GM13977 (cell line): ENCODE measurements at places on chromosomes 1 and 21.

GRCh38 chr1:213162338-213162737 lies 111.3 kb downstream of the RPS6KC1 start:
- DNase-seq = no peak

GRCh38 chr1:95043141-95043980 lies 29.4 kb downstream of the ALG14 start:
- DNase-seq = peak; percentile 76

GRCh38 chr1:110547017-110547416 lies 28.0 kb upstream of the KCNA10 start:
- no peak for DNase-seq

DNA sequence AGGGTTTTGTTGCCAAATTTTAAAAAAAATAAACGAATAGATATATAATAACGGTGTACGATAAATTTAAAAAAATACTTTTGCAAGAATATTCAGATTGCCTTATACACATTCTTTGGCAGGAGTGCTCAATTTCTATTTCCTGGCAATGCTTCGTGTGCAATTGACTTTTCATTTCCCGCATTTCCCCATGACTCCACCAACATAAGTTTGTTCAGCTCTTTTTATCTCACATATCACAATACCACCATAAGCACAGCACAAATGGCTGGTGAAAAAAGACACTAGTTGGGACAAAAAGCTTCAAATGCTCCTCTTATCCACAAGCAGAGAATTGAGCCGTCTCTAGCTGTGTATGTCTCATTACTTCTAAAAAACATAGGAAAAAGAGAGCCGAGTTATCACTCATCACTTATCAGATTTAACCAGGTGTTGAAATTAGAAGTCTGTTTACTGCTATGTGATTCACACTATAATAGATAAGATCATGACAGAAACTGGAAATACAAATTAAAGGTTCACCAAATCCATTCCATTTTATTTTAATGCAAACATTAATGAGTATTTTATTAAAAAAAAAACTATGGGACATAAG lies 28.9 kb upstream of the RGS1 start:
- no peak for DNase-seq

DNA sequence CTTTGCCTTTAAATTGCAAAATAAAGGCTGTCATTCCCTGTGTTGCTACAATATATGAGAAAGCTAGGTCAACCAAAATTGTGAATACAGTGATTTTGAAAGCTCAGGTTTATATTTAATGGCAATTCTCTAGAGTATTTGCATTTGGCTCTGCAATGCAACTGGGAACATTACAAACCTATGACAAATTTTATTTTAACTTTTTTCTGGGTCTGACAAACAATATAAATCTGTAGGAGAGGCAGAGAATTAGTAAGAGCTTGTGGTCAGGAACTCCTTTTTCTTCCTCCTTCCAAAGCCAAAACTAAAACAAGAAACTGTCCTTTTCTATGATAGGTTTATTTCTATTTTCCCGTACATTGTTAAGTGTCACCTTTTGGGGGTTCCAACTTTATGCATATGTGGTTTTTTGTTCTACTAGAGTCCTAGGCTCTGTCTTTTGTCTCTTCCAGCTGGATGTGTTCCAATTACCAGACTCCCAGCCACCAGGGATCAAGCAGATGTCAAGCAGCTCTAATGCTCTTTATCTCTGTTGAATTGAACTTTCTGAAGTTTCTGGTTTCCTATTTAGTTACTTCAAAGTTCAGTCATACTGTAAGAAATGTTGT lies 106.9 kb downstream of the ASH1L start:
- no peak for DNase-seq

DNA sequence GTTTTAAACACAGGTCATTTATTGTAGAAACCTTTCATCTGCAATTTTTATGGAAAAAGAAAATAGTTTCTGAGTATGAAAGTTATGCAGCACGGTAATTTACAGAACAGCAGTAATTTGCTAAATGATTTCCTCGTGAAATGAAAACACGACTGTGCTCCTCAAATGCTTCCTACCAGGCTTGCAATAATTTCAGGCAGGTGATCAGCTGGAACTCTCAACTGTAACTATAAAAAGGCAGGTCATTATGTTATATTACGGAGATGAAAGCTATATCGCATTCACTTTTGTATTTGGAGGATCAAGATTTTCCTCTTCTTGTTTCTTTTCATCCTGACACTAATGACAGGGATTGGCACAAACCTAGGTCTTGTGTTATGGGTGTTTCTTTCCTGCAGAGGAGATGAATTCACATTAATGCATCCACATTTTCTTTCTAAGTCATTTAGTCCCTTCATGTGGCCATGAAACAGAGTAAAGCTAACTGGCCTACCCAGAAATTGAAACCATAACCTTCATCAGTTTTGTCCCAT lies 57.4 kb downstream of the SAMSN1 start:
- DNase-seq = no peak

DNA sequence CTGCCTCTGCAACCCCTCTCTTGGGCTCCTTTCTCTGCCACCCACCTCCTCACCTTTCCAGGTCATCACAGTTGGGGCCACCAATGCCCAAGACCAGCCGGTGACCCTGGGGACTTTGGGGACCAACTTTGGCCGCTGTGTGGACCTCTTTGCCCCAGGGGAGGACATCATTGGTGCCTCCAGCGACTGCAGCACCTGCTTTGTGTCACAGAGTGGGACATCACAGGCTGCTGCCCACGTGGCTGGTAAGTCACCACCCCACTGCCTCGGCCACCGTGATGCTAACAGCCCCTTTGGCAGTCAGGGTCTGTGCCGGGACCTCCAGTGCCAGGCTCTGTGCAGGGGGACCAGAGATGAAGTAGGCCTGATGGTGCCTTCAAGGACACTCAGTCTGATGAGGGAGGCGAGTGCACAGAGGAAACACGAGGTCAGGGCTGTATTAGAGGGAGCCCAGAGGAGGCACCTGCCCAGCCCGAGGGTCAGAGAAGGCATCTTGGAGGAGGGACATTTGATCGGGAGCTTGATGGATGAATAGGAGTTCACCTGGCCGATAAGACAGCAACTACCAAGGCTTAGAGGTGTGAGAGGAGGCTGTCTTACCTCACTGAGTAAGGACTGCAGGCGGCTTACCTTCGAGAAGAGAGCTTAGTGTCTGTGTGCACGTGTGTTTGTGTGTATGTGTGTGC lies 18.1 kb downstream of the PCSK9 start:
- no peak for DNase-seq

DNA sequence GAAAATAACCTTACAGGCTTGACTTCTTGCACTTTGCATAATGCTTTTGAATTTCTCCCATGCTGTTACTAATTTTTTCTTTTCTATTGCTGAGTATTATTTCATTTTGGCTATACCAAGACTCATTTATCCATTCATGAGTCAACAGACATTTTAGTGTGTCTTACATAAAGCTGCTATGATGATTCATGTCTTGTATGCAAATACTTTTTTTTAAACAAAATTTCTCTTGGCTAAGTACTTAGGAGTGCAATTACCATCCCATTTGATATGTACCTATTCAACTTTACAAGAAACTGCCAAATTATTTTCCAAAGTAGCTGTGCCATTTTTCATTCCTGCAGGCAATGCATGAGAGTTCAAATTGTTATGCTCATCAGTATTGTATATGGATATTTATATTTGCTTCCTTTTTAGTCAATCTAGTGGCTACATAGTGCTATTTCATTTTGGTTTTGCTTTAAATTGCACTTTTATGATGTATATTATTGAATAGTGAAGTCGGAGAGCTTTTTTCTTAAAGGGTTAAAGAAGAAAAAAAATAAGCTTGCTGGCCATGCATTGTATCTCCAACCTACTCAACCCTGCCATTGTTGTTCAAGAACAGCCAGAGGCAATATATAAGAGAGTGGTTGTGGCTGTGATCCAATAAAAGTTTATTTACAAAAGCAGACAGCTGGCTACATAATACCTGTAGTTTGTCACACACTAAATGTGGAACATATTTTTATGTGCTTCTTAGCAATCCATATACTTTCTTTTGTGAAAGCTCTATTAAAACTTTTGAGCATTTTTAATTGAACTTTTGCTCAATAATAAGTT lies 862.8 kb downstream of the KCNT2 start:
- no peak for DNase-seq

- DNase-seq = peak; percentile 87
Observed at GRCh38 chr1:15834406-15835204, 12.9 kb upstream of the SPEN start.

DNA sequence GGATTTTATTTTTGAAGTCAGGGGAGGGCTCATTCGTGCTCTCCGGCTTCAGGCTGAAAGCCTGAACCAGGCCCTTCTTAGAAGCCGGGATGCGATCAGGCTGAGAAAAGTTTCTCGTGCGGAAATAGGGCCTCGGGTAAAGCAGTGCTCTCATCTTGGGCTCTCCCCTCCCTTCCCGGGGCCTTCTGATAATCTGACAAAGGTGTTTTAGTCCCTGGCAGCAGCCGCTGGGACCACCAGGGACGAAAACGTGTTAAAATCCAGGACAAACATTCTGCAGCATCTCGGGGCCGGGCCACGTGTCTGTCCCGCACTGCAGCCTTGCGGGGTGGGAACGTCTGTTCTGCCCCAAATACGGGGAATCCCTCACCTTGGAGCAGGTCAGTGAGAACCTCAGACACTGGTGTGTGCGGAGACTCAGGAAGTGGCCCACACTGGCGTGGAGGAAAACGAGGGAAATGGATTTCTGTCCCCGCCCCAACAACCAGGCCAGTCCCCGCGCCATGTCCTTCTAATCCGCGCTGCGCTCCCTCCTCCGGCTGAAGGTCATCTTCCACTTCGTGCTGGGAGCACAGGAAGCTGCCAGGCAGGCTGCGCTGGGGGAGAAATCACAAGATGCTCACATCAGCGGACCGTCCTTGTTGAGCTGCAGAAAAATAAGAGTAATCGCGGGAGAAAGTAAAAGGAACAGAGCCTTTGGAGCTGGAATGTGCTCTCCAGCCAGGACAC lies 16.6 kb upstream of the AJAP1 start:
- DNase-seq = no peak

DNA sequence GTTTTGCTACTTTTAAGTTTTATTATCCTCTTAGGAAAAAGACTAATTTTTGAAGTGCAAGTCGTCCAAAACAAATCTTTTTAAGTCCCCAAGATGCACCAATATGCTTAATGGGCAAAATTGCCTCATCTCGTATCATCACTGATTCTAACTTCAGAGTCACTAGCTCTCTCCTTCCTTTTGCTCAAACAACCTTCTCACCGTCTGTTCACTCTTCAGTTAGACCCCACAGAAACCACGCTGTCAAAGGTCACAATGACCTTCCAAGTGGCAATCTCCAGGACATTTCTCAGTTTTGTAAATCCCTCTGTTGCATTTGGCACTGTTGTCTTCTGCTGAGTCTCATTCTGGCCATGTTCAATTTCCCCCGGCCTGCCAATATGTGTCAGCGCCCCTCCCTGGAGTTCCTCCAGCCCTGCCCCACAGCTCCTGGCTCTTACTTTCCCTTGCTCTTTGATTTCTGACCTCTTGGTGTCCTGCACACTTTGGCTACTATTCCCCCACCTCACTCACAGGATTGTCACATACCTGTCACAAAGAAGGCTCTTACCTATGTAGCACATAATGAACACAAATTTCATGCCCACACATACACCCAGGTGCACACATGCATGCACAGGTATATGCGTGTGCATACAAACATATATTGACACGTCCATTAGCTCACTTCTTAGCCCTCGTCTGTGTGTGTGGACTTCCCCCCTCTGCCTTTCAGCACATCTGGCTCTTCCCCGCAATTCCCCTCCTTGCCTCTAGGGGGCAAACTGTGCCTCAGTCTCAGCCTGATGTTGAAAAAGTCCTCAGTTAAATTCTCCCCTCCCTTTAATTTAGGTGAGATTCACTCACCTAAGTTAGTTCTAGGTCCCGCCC lies 354.0 kb upstream of the DUSP10 start:
- peak; percentile 53 for DNase-seq
